NCI-H1048 (cell line): ENCODE measurements at places on chromosomes 7 and 10.

- no peak for DNase-seq
Measured at GRCh38 chr10:5540891-5541290, 16.1 kb downstream of the CALML3 start.

- peak; percentile 66 for DNase-seq
Measured at GRCh38 chr7:18508443-18509427, 13.2 kb downstream of the HDAC9 start.

DNA sequence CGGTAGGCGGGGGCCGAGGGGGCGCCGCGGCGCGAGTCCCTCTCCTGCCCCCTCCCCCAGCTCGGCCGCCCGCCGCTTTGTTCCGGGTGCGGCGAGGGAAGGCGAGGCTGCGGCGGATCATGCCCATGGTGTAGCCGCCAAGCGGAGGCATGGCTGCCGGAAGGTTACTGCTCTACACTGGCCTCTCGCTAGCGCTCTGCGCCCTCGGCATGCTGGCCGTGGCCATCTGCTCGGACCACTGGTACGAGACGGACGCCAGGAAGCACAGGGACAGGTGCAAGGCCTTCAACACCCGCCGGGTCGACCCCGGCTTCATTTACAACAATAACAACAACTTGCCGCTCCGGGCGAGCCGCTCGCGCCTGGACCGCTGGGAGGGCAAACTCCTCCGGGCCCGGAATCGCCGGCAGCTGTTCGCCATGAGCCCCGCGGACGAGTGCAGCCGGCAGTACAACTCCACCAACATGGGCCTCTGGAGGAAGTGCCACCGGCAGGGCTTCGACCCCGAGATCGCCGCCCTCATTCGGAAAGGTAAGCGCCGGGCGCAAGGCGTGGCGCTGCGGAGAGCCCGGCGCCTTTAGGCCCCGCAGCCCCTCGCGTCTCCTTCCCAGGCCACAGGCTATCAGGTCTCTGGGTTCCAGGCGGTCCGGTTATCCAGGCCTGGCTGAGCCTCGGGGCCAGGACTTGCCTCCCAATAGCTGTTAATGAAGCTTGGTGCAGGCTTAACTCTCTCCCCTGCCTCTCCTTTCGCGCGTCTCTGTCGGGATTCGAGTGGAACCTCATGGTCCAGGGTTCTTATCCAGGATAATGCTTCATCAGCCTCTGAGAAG, 513 bp downstream of the TMEM178B start:
- no peak for DNase-seq

GRCh38 chr10:78853864-78854263, 214.9 kb upstream of the ZMIZ1 start:
- no peak for DNase-seq

DNA sequence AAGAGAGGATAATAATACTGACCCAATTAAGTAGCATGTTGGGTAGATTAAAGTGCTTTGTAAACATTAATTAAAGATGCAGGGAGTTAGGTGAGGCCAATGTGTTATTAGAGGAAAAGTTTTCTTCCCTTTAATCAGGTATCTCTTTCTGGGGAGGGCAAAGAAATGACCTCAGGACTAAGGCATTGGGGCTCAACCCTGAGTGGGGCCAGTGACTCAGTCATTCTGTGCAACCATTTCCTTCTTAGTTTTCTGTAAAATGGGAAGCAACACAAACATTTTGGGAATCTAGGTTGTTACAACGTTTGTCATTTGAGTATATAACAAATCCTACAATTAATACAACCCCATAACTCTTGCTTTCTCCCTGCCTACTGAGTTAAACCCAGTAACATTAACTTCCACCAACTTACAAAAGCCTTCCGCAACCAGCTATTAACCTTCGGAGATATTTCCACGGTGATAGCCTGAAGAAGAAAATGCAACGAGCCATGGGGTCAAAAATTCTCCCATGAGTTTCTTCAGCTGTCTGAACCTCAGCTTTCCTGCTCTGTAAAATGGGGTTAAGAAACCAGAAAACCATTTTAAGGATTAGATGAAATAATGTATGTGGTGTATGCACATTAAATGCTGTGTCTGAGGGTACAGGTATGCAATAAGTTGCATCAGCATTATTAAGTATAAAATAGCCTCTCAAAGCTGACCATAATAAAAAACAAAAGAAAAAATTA, 965 bp upstream of the PROSER2 start:
- no peak for DNase-seq

DNA sequence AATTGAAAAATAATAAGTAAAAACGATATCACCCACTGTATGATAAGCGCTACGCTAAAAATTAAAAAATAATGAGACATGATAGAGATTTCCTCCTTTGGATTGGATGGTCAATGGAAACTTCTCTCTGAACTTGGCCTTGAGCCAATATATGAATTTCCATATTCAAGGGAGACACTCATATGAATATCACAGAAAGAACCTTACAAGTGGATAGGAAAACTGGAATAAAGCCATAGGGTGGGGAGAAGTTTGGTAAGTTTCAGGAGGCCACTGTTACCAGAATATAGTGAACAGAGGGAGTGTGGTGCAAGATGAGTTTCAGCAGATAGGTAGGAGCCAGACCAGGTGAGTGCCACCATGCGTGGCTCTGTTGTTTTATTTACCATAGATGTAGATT, 147.2 kb downstream of the SEM1 start:
- no peak for DNase-seq

DNA sequence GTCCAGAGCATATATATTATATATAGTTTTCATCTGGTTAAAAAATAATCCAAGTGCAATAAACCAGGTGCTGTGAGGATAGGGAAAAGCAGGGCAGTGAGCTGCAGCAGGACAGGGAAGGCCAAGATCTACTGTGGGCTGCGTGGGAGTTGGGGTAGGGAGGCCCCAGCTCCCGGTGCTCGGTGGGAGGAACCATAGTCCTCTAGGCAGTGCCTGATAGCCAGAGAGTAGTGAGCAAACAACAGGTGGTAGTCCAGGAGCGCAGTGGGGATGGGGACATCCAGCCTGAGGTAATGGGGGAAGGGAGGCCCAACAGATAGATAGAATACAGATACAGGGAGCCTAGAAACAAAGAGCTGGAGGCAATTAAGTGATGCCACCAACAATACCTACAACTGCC, 4.1 kb upstream of the BMPR1A start:
- no peak for DNase-seq

DNA sequence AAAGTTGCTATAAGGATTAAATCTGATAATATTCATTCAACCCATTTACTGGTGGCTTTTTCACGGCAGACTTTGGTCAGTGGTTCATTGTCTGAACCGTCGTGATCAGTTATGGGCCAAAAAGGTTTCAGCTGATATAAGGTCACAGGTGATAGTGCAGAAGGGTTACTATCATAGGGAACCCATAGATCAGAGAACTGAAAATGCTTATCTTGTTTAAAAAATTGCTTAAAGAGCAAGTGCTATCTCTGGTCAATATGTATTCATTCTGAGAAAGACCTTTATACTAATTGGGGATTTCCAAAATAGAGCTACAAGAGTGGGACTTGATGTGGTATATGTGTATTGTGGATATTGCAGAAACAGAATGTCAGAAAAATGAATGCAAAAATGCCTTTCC, 147.8 kb upstream of the SEMA3E start:
- DNase-seq: no peak

DNA sequence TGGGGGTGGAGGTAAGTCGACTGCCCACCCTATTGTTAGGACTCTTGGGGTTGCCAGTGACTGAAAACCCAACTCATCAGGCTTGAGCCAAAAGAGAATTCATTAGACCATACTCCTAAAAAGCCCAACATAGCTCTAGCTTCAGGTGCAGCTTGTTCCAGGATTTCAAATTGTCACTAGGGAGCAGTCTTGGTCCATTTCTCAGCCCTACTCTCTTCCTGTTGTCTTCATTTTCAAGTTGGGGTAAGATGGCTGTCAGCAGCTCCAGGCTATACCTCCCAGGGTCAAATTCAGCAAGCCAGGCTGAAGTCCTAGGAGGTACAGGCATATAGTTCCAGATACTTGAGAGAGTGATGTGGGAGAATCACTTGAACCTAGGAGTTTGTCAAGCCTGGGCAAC, 14.9 kb upstream of the COL13A1 start:
- no peak for DNase-seq

- no peak for DNase-seq
Measured at GRCh38 chr10:112124866-112125265, 58.7 kb downstream of the GPAM start.

DNA sequence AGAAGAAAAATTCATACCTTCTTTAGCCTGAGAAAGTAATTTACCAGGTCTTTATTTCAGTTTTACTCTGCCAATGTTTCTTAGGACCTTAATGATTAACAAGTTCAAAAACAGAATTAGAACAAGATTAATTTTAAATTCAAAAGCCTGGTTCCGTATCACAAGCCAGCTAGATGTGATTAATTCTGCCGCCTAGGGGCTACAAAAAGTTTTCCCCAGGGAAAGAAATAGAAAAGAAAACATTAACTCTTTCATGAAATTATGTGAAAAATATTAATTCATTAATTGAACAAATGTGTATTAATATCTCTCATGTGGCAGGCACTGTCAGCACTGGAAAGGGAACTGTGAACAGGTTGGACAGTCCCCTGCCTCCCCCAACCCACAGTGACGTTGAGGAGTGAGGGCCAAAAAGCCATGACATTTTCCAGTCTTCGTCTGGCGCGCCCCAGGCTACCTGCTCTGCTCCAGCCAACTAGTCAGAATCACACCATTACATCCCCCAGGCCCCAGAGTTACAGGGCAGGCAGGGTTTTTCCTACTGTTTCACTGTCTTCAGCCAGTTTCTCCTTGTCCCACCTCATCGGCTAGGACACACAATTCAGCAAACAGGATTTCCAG, 20.1 kb downstream of the TMEM176A start:
- no peak for DNase-seq

- no peak for DNase-seq
Measured at GRCh38 chr10:79491143-79491835, 21.0 kb upstream of the EIF5AL1 start.

DNA sequence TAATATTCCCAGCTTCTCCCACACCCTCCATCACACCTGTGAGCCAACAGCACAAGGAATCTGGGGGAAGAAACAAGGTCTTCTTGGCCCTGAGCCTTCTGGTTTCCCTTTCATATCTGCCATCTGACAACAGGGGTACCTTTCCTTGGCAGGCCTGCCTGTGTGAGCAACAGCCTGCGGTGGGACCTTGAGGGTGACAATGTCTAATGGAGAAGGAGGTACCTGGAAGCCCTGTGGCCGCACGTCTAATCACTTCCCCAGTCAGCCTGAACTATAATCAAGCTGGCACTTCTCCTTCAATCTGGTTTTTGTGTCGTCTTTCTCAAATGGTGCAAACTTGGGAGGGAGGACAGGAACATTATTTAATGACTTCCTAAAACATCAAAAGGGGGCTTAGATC, 41.2 kb downstream of the NRCAM start:
- no peak for DNase-seq

GRCh38 chr7:155187061-155187785, 110.5 kb upstream of the INSIG1 start:
- no peak for DNase-seq

- no peak for DNase-seq
Measured at GRCh38 chr10:6384847-6385246, 182.1 kb downstream of the PFKFB3 start.

DNA sequence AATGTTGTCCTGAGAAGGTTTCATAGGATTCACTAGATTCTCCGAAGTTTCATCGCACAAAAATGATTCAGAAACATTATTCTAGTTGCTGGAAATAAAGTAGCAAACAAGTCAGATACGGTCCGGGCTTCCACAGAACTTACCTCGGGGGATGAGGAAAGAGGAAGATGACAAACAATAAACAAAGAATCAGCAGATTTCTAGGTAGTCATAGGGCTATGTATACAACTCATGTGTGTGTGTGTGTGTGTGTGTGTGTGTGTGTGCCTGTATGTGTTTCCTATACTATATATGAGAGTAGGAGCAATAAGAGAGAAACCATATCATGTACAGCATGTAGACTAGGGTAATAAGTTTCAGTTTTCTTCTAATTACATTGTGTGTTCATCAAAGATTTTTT, 16.5 kb downstream of the TMEM236 start:
- no peak for DNase-seq

GRCh38 chr7:127337581-127337980, 54.9 kb downstream of the ZNF800 start:
- DNase-seq: no peak

- DNase-seq: no peak
Measured at GRCh38 chr10:35136263-35136815, 9.7 kb downstream of the CREM start.

DNA sequence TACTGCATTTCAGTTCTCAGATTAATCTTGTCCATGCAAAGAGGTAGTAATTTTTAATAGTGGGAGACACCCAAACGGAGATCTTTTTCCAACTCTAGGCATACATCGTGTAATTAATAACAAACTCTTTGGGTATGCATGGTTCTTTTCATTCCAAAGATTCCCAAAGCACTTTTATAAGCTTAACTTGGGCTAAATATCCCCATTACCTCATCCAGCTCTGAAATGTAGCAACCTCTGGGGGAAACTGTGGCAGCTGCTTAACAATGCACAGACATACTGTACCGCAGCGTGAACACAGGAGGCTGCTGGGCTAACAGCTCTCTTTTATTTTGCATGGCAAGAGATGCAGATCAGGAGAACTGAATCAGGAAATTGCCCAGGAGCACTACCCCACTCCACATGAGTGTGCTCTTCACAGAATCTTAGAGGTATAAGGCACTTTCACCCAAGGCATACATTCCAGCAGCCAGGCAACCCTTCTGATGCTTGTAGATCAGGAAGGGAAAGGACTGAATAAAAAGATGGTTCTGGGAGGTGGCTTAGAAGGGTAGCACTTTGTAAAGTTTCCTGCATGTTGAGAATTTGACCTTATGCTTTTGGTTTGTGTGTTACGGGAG, 114.4 kb upstream of the GLI3 start:
- no peak for DNase-seq

DNA sequence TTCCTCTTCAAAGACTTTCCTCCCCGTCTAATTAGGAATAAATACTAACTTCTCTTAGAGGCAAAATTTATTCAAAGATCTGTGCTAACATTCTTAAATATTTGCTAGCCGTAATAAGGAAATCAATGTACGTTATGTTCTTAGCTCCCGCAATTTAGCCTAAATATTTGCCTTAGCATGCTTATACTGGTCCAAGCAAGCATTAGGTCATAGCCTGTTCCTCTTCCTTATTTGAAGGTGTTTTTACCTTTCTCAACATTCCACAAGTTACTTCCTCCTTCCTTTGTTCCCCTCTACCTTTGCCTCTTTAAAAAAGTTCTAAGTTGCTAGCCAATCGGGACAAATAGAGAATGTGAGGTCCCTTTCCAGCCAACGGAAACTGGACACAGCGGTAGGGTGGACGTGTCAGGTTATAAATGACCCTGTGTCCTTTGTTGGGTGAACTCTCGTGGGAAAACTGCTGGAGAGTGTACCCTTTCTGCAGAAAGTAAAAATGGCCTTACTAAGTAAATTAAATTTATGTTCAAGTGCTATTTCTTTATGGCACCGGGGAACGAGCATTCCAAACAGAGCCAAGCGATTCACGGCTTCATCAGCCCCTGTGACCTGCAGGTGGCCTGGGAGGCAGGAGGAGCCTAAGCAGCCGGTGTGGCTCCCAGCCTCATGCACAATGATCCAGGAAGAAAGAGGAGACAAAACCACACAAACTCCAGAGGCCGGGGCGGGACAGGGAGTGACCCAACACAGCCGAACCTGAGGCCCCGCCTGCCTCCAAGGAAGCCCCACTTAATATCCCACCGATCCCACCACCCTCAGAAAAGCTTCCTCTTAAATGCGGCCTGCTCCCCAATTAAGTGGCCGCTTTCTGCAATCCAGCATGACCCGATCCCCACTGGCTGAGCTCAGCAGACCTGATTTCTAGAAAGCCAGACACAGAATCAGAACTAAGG, 67.0 kb downstream of the ZRANB1 start:
- no peak for DNase-seq

GRCh38 chr7:117862378-117862777, 10.9 kb downstream of the CTTNBP2 start:
- no peak for DNase-seq

GRCh38 chr10:35000936-35001335, 89.2 kb downstream of the CUL2 start:
- DNase-seq: no peak
